GM13976 (cell line): ENCODE measurements at places on chromosomes 1 and 21.

GRCh38 chr1:51955797-51956527, 34.5 kb downstream of the RAB3B start:
- DNase-seq: no peak

- no peak for DNase-seq
These were observed 106.6 kb downstream of the TNNI3K start for GRCh38 chr1:74341702-74342339.

- no peak for DNase-seq
These were observed 44.7 kb upstream of the TENT5B start for GRCh38 chr1:27057389-27057788.

GRCh38 chr1:22531251-22531650, 32.0 kb upstream of the EPHA8 start:
- DNase-seq: no peak

DNA sequence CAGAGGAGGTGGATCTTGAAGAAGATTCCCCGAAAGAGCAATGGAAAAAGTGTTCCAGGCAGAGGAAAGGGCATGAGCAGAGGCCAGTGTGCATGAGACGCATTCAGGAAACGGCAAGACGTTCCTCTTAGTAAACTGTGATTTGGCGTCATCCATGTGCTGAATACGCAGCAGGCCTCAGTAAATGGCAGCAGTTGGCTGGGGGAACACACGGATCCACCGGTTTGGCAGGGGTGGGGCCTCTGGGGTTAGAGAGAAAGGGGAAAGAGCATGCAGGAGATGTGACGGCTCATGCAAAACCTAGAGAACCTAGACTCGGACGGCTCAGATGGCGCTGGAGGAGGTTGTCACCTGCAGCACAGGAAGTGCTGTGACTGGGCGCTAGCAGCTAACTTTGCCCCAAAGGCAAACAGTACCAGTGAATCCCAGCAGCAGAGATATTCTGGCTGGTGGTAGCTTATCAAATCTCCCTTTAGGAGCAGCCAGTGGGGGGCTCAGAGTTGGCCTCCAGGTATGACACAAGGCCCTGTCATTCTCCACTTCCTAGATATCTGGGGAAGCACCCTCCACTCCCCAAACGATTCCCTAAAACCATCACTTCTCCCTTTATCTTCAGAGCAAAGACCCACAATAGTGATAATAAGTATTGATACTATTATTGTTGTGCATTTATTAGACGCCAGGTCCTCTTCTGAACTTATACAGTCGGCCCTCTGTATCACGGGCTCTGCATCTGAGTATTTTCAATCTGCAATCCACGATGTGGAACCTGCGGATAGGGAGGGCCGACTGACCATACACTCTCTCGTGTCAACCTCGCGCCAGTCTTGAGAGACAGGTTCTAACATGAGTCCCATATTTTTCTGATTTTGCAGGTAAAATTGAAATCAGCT, 7.6 kb downstream of the LAPTM5 start:
- DNase-seq: no peak

- no peak for DNase-seq
These were observed 25.9 kb downstream of the EPHX1 start for GRCh38 chr1:225835856-225836255.

DNA sequence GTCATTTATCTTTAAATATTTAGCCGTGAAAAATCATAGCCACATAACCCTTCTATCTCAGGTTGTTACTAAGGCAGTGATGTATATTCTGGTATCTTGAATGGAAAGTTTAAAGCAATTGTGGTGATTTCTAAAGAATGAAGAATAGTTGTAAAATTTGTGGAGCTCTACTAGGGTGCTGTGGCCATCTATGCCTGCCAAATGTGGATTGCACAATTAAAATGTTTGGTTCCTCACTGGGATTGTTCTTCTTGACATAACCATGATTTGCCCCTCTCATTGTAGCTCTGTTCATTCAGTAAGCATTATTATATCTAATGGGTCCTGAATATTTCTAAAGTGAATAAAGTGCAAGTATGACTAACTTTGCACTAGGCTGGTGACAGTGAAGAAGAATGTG, 50.1 kb downstream of the AK4 start:
- DNase-seq: no peak

GRCh38 chr1:164177118-164177517, 381.9 kb upstream of the PBX1 start:
- no peak for DNase-seq

DNA sequence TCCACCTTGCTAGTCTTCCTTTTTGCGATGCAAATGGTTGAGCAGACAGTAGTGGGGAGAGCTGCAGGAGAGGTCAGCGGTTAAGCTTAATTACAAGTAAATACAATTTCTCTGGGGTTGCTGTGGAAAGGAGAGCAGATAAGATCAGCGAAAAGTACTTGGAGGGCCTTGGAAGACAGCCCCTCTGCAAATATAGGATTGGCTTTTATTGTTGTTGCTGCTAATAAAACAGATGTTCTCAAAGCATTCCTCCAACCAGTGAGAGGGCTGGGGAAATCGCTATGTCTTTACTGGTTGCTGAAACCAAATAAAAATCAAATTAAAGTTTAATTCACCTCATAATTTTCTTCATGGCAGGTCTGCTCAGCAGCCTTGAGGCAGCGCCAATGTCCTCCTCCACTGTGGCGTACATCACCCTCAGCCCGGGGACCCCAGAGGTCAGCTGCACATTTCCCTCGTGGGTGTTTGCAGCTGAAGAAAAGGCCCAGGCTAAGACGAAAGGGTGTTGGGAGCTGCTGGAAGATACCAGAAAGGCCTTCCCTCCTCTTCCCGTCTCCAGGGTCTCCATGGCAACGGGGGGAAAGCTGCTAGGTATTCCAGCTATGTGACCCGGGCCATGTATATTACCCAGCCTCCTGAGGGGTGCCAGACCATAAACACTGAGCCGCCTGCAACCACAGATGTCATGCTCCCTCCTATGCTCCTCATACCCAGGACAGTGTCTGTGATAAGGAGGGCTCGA, 54.6 kb upstream of the POU2F1 start:
- DNase-seq: no peak

GRCh38 chr1:234231061-234231892, 142.0 kb upstream of the COA6 start:
- DNase-seq: no peak

- DNase-seq: no peak
These were observed 209.2 kb upstream of the GRIK3 start for GRCh38 chr1:37243368-37244082.
